ENCODE measurements at places on chromosomes 7 and 10.

DNA sequence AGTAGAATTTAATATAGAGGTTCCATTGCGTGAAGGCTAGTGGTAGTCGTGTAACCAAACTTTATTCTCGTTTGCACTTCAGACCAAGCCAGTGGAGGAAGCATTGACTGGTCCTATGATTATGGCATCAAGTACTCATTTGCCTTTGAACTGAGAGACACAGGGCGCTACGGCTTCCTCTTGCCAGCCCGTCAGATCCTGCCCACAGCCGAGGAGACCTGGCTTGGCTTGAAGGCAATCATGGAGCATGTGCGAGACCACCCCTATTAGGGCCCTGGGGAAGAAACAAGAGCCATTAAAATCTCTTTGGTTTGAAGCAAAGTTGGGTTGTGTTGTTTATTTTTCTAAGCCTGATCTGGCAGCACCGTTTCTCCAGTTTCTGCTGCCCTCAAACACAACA is 3.5 kb upstream of the CPA4 start:
- DNase-seq, result no peak

- no peak for DNase-seq
Measured at GRCh38 chr7:149624006-149624405, 126.4 kb upstream of the ZNF746 start.

DNA sequence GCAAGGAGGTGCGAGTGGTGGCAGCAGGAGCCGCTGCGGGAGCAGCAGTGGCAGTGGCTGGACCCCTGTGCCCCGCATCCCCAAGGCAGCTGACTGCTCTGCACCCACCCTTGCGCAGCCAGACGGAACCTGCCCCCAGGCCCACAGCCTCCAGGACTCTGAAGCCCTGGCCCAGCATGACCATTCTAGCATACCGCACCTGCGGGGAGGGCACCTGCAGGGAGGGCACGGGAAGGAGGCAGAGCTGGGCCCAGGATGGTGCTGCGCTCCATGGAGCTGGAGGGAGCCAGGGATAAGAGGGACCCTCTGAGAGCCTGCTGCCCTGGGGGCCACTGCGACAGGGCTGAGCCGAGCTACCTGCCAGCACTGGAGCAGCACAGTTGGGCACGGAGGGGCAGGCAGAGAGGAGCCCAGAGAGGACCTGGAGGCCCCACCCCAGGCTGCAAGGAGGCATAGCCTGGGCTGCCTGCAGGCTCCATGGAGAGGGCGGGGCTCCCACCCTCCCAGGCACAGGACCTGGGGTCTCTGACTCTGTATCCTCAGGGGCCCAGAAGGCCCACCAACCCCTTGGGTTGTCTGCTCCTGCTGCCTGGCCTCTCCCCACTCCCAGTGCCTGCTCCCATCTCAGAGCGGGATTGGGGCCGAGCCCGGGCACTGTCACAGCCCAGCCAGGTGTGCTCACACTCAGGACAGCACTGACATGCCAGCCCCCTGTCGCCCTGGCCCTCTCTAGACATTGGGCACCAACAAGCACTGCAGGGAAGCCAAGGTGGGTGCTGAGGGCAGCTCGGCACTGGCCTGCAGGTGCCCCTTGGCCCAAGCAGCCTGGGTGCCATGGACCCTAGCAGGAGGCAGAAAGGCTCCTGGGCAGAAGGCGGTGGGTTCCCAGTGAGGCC is 87.6 kb downstream of the HTR7 start:
- DNase-seq, result no peak

DNA sequence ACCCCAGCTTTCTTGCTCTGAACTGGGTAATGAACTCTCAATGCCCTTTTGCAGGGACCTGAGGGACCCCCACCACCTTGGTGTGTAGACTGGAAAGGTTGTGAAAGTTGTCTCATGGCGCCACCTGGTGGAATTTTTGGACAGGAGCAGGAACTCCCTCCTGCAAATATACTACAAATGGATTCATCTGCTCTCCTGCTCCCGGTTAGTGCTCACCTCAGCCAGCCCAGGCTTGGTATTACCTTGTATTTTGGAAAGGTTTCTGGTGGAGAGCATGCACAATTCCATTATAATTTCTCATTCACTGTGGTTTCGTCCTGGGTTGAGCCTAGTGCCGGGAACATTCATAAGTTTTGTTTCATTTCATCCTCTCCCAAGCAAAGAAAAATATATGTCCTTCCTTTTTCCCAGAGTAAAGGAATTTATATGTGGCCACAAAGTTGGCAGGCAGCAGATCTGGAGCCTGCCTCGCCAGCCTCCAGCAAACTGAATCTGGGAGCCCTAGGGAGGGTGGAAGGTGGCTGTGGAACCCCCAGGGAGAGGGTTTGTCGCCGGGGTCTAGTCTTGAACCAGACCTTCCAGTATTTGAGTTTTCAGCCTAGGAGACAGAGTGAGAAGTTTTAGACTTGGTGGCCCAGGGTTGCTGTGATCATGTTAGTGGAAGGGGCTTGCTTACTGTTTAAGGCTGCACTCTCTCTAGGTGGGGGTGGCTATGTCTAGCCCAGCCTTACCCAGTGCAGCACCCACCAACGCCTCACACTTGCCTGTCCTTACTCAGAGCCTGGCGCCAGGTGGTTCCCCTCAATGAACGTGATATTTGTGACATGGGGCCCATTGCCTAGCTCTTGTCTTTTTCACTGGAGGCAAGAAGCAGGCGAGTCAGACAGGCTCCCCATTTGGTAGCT is 9.5 kb downstream of the FAM241B start:
- DNase-seq, result peak; percentile 34

- no peak for DNase-seq
Measured at GRCh38 chr7:131010029-131010716, 276.2 kb upstream of the KLF14 start.

GRCh38 chr7:72307566-72307965 is 104.6 kb downstream of the CALN1 start:
- no peak for DNase-seq

- DNase-seq, result no peak
Measured at GRCh38 chr7:57203161-57203791, 71.0 kb upstream of the ZNF479 start.

DNA sequence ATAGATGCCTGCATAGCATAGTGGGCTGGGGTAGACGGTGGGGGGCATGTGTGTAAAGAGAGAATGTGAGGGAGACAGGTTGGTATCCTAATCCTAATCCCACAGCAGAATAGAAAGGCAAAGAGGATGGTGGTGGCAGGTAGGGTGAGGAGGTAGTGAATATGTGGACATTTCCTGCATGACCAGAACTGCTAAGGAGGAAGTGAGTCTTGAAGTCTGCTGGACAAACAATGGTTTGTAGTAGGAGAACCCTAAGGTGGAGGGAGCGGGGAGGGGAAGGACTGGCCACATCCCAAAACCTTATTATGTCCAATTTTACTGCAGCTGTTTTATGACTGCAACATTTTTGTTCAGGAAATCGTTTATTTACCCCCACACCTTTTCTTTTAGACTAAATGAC is 279.7 kb downstream of the AUTS2 start:
- no peak for DNase-seq

DNA sequence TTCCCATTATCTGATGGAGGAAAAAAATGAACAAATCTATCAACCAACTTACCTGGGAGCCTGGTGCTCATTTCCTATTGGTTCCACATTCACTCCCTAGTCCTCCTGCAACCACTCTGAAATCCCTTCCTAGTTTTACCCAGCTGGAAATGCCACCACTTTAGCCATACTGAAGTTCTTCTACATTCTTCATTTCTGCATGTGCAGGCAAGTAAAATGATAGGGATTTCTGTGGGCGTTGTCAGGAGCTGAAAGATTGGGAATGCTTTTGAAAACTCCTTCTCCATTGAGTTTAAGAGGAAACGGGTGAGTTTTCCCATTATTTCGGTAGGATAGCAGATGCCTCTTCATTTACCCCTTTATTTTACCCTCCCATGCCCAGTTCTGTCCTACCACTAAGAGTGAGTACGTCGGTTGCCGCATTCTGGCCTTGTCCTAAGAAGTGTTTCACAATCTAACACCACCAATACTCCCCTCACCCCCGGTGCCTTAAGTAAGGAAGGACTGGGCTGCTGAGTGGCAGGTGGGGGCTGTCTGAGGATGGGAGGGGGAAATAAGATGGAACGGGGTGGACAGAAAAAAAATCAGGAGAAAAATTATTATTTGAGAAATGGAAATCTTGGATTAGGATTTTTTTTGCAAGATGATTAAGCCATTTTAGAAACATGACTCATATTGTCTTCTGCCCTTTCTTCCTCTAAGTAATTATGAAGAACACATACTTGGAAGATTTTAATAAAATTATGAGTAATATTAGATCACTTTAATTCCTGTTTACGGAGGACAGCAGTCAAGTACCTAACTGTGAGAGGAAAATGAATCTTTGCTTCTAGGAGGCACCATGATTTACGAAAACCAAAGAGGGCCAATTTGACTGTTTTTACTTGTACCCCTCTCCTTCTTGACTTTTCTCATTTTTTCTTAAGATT is 13.2 kb upstream of the TAS2R60 start:
- DNase-seq, result no peak

DNA sequence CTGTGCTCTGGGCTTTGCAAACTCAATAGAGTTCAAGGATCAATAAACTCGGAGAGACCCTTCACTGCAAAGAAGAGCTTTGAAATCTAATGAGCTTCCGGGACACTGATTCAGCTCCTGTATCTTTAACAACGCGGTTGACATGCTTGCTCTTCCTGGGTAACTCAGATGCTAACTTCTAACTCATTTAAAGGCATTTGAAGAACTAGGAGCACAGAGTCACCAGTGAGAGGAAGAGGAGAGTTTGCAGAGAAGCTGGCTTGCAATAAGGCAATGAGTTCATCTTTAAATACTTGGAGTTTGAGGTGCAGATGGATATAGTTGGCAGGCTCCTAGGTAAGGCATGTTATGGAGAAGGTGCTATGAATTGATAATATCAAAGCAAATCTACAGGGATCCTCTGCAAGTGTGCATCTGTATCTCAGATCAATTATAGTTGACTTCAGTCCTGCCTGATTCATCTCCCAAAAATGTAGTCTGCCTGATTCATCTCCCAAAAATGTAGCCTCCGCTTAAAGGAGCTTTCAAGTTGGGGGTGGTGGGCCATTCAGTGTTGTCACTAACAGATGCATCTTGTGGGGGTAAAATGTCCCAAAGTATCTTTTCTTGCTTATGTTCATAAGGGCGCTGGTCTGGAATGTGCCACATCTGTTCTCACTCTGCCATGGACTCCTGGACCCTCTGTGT is 182.5 kb upstream of the PRSS58 start:
- no peak for DNase-seq

- DNase-seq, result no peak
Measured at GRCh38 chr10:74994854-74995253, 116.6 kb upstream of the SAMD8 start.

GRCh38 chr10:13348216-13349017 is at the start of gene SEPHS1:
SEPHS1 (minus strand) TSS chr10:13348293; CDS start chr10:13344950, 3,343 bp downstream.
- peak; percentile 39 for DNase-seq

DNA sequence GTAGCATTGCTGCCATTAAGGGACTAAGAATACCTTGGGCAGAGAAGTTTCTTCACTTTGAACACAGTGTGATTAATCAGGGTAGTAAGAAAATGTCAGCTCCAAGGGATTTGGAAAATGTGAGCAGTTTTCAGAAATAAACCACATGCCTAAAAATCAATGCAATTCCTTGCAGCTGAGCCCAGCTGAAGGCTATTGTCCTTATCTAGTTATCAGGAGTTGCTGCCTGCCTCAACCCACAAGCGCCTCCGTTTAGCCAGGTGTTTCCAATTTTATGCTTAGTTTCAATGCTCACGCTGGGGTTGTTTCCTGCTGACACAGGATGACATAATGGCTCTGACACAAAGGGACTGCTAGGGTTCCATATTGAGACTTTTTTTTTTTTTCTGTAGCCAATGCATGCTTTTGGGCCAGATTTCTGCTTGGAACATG is 132.3 kb upstream of the ANK3 start:
- DNase-seq, result no peak

DNA sequence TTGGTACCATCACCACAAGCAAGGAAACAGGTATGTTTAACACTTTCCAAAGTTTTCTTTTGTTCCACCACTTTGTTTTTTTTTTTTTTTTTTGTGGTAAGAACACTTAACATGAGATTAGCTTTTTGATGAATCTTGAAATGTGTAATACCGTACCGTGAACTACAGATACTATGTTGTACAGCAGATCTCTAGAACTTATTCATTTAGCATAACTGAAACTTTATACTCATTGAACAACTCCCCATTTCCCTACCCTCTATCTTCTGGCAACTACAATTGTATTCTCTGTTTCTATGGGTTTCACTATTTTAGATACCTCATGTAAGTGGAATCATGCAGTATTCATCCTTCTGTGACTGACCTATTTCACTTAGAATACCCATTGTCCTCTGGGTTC is 162.7 kb upstream of the ITGB1 start:
- no peak for DNase-seq

DNA sequence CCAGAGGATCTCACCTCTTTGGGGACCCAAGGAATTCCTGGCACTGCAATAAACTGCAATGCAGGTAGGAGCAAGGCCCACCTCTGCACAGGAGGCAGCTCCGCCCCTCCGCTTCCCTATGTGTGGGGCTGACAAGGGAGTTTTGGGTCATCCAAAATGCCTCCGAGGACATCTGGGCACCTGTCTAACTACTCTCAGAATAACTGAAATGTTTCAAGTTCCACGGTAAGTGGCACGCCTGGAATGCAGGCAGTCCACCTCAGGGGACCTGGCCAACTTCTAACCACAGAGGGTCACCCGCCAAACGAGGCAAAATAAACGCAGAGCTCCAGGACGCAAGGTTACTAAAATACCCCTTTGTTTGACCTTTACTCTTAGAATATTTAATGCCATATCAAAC is 102.5 kb downstream of the FGFR2 start:
- no peak for DNase-seq

DNA sequence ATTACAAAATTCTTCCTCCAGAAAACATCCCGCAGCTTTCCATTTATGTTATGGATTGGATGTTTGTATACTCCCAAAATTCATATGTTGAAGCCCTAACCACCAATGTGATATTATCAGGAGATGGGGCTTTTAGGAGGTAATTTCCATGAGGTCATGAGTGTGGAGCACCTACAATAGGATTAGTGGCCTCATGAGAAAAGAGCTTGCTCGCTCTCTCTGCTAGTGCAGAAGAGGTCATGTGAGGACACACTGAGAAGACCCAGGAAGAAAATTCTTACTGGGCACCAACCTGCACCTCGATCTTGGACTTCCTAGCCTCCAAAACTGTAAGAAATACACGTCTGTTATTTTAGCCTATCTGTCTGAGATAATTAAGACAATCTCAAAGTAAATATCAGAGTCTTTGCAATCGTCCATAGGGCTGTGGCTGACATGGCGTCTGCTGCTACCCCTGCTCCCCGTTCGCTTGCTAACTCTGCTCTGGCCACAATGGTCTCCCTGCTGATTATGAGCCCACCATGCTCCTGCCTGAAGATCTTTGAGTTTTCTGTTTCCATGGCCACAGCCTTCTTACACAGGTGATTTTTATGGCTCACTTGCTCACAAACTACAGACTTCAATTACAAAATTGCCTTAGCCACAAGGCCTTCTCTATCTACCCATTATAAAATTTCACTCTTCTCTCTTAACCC is 333.3 kb downstream of the CACNA2D1 start:
- DNase-seq, result no peak

- DNase-seq, result no peak
Measured at GRCh38 chr10:6278519-6279120, 75.9 kb downstream of the PFKFB3 start.

DNA sequence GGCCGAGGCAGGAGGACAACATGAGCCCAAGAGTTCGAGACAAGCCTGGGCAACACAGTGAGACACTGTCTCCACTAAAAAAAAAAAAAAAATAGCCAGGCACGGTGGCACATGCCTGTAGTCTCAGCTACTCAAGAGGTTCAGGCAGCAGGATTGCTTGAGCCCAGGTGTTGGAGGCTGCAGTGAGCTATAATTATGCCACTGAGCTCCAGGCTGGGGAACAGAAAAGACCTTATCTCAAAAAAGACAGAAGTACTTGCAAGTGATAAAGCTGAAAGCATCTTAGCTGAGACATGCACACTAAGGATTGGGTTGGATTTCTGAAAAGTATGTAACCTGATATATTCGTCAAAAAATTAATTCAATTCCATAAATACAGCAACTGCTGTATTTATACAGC is 68.4 kb downstream of the PPP1R3C start:
- DNase-seq, result no peak
